Activated CD4-positive, alpha-beta T cell treated with anti-CD3 and anti-CD28 coated beads, Interleukin-2, amount 10 ng/mL, durations not matched to agents 24 days and 14 days (primary cell): ENCODE measurements at places on chromosomes 2 and 18. TPM values are rescaled to one million over a fixed set of nuclear protein-coding genes. Genes with fewer than 3 reads are reported as not detected.

KLHL29 gene
- 3.7 and 3.8 TPM in 2 replicates for total RNA-seq

SCN7A gene
- not detected in 2 replicates for total RNA-seq

GRCh38 chr18:65983750-65984149 is 232.9 kb downstream of the CDH7 start:
- no peak for DNase-seq

DNA sequence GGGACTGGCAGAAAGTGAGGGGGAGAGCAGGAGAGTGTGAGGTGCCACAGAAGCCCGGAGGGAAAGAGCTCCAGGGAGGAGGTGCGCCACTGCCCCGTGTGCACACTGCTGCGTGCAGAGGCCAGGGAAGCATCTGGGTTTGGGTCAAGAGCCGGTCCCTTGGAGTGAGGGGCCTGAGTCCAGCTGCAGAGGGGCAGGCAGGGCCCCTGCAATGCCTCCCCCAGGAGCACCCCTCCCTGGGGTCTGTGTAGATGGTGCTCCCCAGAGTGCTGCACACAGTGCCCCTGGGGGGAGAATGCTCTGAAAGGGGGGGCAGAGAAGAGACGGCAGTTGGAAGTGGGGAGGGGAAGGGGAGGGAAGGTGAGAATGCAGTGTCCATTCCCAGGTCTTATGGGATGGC is 3.7 kb upstream of the LIMS2 start:
- no peak for DNase-seq

DNA sequence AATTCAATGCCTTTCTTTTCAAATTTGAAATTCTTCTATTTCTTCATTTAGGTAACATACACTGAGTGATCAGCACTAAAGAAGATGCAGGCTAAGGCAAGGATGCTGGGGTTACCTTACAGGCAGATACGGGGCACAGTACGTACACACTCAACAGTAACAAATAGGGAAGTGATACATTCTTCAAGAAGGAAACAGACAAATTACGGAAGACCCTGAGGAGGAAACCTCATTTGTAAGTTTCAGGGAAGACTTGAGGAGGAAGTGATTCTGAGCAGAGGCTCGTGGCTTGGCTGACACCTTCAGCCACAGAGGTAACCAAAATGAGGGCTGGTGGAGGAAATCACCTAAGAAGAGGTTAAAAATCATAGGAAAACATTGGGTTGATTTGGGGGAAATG is 1108.3 kb upstream of the KLHL29 start:
- no peak for DNase-seq

- DNase-seq: peak; percentile 70
These were observed 39.3 kb downstream of the MTCL1 start for GRCh38 chr18:8744656-8745055.

LRATD1 gene
- not detected in 2 replicates for total RNA-seq

MYO5B gene
- total RNA-seq: 0.07 and 0.14 TPM in 2 replicates
